ENCODE measurements at places on chromosomes 11 and 22.

- DNase-seq: no peak
These were observed 1415.2 kb upstream of the TENM4 start for GRCh38 chr11:80856066-80856465.

- peak; percentile 64 for DNase-seq
These were observed 979 bp downstream of the ZBED5 start for GRCh38 chr11:10856689-10857458.

DNA sequence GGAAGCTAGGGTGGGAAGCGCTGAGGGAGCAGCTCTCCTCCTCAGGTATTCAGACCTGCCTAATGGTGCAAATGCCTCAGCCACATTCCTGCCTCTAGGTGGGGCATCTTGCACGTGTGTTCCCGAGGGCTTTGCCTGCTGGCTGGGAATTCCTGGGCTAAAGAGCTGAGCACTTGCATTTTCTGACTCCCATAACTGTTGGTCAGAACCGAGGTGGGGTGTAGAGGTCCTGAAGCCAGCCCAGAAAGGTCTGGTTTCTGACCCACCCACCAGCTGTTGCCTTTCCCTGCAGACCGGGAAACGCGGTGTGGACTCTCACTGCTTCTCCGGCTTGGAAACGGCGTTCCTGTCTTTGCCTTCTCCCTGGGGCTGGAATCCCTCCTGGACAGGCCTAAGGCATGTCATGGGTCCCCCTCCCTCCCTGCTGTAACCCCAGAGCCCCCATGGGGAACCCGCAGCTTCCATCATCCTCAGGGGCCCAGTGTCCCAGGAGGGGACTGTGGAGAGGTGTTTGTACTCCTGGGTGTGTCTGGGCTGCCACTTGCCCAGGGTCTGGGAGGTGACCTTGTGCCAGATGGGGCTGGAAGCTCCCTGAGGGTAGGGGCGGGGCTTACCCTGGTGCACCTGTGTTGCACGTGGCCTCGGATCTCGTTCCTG, 24.0 kb upstream of the SMIM38 start:
- peak; percentile 41 for DNase-seq

DNA sequence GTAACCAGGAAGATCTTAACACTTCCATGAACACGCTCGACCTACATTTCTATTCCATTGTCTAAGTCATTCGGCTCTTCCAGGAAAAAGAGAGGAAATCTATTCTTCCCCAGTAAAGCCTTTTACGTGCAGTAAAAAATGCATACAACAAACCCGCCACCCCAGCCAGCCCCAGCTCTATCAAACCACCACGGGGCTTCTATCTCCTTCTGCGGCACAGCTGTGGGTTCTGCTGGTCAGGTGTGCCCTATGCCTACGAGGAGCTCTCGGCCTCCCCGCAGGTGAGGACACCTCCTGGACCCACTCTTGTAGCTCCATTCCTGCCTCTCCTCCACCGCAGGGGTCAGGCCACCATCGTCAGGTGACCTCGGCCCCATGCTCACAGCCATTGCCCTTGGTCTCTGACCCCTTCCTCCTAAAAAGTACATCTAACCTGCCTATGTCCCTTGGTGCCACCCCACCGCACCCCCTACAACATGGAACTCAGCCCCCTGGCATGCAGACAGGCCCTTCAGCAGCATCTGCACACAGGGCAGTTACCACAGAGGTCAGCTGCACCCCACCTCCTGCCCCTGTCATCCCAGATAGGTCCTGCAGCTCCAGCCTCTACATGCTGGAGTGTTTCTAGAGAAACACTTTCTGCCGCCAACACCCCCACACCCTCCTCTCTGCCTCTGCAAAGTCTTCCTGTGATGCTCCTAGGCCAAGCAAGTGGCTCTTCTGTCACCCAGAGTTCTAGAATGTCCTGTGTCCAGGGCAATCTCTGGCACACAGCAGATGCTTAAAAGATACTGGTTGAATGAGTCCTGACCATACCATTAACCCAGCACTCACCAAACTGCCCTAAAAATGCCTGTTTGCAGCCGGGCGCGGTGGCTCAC, 3.1 kb downstream of the DEAF1 start:
- DNase-seq: no peak

- peak; percentile 17 for DNase-seq
These were observed 633.0 kb downstream of the TBC1D22A start for GRCh38 chr22:47395481-47395880.

GRCh38 chr11:126318574-126319373, 14.9 kb downstream of the DCPS start:
- DNase-seq: no peak

- DNase-seq: no peak
These were observed 24.0 kb downstream of the SLCO2B1 start for GRCh38 chr11:75174781-75175370.

GRCh38 chr11:66363805-66364535, 7.6 kb downstream of the SLC29A2 start:
- peak; percentile 32 for DNase-seq

DNA sequence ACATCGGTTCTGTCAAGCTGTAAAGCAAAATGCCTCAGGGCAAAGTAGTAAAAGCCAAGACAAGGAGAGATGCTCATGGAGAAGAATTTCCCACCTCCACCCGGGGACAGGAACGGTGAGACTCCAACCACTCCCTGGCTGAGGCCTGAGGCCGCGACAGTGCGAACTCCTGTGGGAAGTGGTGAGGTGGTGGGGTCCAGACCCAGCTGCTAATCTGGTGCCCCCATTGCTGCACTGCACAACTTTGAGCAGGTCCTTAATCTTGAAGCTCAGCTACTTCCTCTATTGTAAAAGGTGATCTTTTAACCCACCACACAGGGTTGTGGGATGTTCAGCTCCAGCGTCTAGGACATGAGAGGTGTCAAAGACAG, 83.9 kb downstream of the ZC3H12C start:
- no peak for DNase-seq

GRCh38 chr22:36951746-36952145, 38.3 kb downstream of the CSF2RB start:
- DNase-seq: no peak

- no peak for DNase-seq
These were observed 43.2 kb upstream of the E2F8 start for GRCh38 chr11:19283991-19284390.

GRCh38 chr11:8384199-8384821, 120.6 kb upstream of the LMO1 start:
- no peak for DNase-seq

DNA sequence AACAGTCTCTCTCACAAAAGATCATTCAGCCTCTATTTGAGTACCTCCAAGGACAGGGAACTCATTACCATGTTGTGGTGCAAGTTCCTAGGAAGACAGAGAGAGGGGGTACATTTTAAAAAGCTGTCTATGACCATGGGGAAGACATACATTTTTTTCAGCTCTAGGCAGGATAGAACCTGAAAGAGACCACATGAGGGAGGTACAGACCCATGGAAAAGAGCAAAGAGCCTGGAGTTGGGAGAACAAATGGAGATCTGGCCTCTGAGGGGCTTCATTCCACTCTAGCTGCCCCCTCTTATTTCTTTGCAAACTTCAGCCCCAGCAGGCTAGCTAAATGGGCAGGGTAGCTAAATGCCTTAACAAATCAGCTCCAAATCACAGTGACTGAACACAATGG, 36.3 kb downstream of the KCNC1 start:
- no peak for DNase-seq

GRCh38 chr11:104873252-104873651, 25.0 kb downstream of the CASP12 start:
- no peak for DNase-seq

GRCh38 chr22:33539902-33540751, 380.1 kb downstream of the LARGE1 start:
- DNase-seq: no peak

DNA sequence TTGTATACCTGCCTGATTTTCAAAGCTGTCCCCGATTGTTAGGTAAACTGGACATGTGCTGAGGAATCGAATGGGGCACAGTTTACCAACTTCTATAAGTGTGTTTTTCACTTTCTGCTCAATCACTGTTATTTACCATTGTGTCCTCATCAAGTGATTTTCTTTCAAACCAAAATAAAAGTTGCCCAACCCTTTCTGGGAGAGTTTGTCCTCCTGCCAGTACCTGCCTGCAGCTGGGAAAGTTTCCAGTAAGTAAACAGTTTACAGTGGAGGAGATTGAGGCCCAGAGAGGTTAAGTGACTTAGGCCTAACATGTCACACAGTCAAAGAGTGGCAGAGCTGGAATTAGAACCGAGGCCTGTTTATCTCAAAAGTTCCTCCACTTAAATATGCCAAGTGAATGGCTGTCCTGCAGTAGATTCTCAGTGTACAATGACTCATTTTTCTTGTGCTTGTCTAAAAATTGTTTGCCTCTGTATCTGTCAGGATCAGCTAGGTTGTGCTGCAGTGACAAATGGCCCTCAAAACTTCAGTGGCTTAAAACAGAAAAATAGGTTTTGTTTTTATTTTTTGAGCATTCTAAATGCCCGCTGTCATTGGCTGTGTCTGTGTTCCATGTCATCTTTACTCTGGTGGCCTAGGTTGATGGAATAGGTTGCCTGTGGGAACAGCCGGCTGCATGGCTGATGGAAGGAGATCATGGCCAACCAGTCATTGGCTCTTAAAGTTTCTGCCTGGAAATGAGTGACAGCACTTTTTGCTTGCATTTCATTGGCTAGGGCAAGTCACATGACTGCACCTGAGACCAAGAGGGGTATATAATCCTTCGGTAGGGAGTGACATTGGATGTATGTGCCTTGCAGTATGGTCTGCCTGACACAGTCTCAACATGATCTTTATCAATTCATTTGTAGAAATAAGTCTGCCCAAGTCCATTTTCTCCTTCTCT, 61.8 kb upstream of the CRYBB3 start:
- DNase-seq: no peak

GRCh38 chr11:119505861-119506260, 82.9 kb upstream of the THY1 start:
- DNase-seq: peak; percentile 77

- DNase-seq: no peak
These were observed 6.0 kb downstream of the FREY1 start for GRCh38 chr11:45900916-45901617.

DNA sequence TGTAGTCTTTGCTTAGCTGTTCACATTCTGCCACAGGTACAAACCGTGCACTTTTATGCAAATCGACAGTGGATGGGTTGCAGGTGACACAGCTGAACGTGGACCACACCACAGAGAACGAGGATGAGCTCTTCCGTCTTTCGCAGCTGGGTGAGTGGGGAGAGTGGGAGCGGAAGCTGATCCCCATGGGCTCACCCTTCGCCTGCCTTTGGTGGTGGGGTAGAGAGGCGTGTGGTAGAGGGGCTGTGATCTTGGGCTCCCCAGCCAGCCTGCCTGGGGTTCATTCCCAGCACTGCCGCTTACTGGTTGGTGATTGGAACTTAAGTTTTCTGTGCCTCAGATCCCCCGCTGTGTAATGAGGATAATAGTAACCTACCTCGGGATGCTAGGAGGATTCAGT, 19.1 kb downstream of the TAB1 start:
- no peak for DNase-seq

- DNase-seq: no peak
These were observed 14.5 kb upstream of the MRTFA start for GRCh38 chr22:40651057-40651456.

GRCh38 chr22:19825904-19826618, 28.6 kb downstream of the GNB1L start:
- DNase-seq: no peak

DNA sequence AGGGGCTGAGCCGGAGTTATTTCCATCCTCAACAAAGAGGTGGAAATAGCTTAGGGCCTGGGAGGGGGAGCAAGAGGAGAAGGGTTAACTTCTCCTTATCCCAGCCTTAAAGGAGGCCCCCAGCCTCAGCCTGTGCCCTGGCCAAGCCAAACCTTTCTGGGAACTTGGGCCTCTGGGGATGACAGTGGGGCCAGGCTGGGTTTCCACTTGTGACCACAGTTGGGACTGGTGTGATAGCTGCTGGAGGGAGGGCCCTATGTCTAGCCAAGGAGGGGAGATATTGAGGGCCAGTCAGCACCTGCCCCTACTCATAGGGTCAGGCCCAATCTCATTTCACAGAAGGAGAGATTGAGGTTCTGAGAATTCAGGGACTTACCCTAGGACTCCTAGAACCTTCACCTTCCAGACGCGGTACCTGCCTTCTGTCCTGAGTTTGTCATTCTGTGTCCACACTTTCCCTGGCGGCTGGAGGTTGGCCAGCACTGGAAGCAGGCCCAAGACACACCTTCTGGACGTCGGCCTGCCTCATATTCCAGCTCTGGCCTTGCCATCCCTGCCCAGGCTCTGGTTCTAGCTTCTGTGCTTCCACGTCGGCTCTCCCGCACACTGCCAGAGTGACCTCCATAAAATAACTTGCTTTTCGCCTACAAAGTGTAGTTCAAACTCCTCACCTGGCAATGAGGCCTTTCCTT, 3.1 kb downstream of the RELT start:
- no peak for DNase-seq

DNA sequence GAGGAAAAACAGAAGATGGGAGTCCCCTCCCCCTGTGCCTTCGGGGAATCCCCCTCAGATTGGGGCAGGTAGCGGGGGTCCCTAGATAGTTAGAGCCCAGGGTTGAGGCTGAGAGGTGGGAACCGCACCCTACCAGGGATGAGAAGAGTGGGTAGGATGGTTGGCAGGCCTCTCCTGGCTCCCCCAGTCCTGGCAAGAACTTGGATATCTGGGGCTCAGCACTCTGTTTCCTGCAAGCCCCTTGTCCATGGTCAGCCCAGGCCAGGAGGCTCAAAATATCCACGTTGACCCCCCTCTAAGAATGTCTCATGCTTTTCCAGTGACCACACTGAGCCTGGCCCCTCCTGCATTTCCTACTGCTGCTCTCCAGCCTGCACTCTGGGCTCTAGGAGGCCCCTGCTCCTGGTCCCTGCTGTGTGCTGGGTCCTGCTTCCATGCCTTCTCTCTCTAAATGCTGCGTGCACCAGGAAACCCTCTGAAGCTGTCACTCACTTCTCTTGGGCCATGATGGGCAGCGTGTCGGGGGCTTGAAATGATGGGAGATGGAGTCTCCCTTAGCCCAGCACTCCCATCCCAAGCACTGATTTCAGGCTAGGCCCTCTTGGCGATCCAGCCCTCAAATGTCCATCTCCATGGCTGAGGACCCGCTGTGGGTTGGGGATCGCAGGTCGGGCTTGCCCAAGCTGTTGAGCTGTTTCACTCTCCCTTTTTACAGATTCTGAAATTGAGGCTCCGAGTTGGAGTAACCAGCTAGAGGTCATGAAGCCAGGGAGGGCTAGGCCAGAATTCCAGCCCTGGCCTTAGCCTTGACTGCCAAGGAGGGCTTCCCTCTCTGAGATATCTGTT, 2.0 kb downstream of the MAP3K11 start:
- no peak for DNase-seq

DNA sequence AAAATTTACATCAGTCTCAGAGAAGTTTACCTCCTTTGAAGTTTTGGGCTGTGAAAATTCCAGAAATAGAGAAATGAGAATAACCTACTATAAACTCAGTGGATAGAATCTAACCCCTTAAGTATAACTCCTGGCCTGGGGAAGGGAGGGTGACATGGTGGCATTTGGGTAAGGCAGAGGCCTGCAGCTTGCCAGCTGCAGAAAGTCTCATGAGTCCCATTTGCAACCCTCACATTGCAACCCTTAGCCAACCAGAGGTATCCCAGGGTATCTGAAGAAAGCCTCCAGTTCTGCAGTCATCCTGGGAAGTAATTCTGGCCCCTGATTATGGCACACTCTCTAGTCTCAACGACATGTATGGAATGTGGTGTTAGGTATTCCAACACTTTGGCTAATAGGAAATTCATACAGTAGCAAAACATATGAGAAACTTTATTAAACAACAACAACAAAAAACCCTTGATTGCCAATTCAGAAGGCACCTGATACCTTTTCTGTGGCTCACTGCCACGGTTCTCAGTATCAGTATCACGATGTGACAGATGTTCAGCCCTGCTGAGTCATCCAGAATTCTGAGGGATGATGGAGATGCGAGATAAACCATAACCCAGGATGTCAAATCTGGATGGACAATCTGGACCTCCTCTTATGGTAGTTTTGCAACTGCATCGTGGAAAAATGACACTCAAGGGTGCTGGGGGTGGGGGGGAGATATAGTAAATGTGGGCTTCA, 743.4 kb downstream of the NELL1 start:
- DNase-seq: no peak

Data from NCI-H146 (cell line).